ENCODE measurements at places on chromosomes 5 and 9. TPM values are rescaled to one million over a fixed set of nuclear protein-coding genes. Genes with fewer than 3 reads are reported as not detected.

DNA sequence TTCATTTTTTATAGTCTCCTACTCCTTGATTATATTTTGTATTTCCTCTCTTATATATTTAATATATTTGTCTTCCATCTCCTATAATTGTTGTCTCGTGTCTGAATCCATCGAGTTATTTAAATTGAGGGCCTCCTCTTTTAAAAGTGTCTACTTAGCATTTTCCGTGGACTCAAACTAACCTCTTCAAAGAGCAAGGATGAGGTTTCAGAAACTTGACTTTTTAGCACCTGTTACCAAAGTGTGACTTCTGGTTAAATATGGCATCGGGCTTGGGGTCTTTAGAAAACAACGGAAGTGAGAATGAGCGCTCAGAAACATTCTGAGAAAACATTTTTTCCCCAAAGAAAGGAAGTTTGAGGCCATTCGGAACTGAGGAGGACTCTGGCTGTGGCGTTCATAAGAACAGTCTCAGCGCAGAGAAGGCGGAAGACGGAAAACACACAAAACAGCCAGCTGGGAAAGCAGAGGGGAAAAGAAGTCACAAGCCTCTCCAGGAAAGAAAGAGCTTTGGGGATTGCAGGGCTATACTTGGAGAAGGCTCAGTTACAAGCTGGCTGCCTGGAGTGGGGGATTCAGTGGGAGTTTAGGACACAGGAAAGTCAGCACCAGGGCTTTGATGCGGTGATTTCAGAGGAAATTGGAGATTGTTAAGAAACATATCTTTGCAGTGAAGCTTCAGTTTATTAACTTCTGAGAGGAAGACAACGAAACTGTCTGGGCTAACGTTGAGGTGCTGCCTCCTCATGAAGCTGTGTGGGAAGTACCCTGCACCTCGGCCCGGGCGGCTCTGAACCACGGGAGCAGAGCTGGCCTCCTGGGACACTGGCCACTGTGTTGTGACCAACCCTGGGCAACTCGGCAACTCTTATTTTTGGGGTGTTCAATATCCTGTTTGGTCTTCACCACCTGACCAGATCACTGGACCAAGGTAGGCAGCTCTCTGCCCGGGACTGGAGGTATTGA is 25.1 kb upstream of the IRX2 start:
- no peak for DNase-seq

DNA sequence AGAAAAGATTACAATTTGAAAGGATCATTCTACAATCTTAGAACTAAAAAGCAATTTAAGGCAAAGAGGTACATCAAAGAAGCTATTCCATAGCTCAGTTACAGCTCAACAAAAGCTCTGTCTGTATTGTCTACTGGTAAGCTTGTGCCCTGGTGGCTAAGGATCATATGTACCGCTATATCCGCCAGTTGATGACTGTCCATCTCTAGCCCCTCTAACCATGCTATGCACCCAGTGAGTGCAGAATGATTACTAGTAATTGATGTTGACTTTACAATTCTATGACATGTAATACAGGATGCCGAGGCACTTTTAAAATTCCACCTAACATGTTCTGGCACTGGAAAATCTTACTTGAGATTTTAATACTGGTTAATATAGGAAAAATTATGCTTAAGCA is 13.1 kb downstream of the LOX start:
- no peak for DNase-seq

DNA sequence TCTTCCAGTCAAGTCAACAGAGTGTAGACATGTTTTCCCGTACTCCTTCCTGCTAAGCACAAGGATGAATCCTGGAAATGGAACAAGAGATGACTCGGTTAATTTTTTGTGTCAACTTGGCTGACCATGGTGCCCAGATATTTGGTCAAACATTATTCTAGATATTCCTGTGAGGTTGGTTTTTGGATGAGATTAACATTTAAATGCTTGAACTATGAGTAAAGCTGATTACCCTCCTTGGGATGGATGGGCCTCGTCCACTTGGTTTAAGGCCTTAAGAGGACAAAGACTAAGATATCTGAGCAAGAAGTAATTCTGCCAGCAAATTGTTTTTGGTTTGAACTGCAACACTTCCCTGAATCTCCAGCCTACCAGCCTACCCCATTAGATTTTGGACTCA is 338.1 kb upstream of the MSX2 start:
- DNase-seq = no peak

- no peak for DNase-seq
Observed at GRCh38 chr5:60332244-60333004, 367.5 kb downstream of the DEPDC1B start.

DNA sequence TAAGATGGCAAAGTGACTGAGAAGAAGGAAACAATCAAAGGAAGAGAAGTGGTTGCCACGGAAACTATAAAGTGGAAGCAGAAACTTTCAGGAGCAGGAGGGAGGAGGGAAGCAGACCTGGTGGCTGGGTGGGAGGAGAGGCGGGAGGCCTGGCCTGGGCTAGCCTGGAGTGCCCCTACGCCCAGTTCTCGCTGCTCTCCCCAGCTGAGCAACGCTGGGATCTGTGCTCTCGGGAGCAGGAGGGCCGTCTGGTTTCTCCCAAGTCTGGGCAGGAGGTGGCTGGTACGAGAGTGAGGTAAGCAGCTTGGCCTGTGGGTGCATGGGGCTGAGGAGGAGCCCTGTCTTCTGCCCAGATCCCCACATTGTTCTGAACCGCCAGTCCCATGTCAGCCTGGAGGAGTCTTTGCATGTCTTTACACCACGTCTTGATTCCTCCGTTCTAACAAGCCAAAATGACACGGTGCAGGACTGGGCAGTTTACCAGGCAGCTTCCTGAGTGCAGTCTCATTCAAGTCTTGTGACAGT is 15.0 kb upstream of the DAB2IP start:
- no peak for DNase-seq

- DNase-seq = no peak
Observed at GRCh38 chr5:122149321-122150090, 20.2 kb downstream of the ZNF474 start.

DNA sequence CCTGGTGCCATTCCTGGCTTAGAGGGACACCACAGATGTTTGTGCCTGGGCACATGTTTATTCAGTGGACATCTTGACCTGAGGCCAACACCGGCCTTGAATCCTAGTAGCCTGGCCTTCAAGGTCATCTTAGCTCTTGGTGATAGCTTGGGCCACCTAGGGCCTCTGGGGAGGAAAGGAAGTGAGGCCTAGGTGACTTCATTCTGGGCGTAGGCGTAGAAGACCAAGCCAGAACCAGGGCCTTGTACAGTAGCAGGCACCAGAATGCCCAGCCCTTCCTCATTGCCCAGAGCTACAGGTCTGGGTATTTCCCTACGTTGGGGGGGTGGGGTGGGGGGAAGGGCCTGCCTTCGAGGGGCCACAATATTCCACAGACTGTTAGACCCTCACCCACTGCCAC is 33.8 kb downstream of the WNK2 start:
- DNase-seq = no peak

GRCh38 chr9:2987679-2988078 is 143.8 kb upstream of the PUM3 start:
- DNase-seq = no peak

DNA sequence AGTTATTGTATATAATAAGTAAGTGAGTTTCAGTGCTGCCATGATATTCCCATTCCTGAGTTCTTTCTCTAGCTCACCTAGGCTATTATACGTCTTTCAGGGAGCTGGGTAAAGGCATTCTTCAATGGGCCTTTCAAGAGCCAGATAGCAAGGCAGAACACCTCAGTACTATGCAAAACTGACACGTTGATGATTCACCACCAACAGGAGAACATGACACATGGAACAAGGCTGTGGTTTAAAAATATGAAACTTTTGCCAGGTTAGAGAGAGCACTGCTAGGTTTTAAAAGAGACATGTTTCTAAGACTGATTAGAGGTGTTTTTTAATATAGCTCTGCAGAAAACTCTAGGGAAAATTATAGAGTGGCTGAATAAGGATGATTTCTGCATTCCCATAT is 95.9 kb downstream of the UGCG start:
- DNase-seq = no peak

DNA sequence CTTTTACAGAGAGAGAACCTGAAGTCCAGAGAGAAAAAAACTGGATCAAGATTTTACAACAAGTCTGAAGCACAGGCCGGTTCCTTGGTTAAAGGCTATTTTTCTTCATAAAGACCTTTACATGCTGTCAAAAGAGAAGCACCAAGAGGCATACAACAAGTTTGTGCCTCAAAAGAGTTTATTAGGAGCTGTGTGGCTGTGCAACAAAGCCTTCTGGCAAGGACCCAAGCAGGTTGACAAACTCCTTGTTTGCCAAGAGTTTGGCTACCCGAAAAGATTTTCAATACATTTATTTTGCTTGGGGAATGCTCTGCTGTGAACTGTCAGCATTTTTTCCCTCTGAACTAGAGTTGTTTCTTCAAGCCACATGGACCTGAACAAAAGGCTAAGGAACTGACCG is 202.9 kb upstream of the RAD23B start:
- DNase-seq = no peak

DNA sequence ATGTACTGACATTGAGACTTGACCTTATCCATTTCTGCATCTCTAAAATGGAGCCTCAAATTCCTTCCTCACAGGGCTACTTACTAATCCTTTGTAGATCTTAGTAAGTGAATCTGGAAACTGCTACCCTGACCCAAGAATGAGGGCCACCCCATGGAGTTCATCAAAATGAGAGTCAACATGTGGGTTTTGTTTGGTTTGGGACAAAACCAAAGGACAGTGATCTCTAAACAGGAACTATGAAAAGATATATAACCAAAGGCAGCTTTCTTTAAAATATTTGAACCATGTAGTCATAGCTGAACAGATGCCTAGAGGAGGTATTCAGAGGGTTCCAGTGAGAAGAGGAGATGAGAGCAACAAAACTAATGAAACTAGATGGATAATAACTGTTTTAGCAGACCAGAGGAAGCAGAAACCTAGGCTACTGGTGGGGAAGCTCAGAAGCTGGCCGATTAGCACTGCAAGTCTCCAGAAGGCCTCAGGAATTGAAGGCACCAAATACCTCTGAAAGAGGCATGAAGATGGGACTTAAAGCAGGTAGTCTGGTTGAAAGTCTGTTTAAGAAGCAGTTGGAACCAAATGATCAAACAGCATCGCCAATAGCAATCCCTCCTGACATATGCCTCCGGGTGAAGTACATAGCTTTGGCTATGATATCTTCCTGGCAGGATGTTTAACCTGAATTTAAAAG is 45.8 kb downstream of the THOC3 start:
- peak; percentile 64 for DNase-seq

DNA sequence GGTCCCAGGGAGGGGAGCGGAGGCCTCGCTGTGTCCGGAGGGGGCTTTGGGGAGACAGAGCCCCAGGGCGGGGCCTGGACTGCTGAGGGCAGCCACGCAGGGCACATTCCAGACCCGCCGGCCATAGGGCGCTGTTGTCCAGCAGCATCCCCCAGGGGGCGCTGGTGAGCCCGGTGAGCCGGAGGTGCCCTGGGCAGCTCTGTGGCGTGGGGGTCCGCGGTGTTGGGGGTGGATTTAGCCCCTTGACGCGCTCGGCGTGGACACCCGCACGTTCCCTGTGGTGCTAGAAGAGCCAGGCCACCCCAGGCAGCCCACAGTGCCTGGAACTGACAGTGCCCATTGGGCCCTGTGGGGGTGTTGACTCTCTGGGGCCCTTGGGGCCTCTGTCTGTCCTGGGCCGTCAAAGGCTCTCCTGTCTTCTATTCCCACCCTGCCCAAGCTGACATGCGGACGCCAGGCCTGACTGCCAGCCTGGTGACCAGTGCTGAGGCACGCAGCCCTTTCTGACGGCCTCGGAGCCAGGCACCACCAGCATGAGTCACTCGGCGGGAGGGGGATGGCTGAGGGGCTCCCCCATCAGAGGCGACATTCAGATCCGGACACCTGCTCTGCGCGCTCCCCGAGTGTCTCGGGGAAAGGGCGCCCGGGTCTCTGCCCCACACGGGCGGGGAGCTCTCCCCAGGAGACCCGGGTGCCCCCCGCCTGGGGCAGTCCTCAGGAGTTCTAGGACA is 23.9 kb downstream of the TPPP start:
- no peak for DNase-seq

GRCh38 chr5:170747357-170747756 is 36.2 kb upstream of the GABRP start:
- no peak for DNase-seq

GRCh38 chr5:125481506-125482465 is 735.3 kb upstream of the ZNF608 start:
- no peak for DNase-seq

DNA sequence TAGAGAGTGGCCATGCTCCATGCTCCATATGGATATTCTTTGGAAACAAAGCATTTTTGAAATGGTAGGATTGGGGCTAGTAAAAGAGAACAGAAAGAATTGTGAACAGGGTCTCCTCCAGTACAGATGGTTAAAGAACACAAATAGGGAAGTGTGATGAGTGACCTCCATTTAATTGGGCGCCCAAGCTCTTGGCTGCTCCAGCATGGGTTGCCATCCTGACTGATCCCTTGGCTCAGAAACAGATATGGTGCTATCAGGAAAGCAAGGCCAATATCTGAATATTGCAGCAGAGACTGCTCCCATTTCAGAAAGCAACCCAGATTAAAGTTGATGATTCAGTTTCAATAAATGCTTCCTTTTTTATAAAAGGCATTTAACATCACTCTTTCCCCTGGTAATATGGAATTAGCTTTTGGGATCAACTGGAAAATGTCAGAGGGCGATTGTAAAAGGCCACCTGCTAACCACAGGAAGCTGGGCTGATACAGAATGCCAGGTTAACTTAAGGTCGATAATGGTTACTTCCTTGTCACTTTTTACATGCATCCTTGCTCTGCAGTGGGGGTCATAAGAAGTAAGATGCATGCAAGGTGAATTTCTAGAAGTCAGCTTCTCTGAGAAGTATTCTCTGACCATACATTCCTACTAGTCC is 52.9 kb downstream of the TMC1 start:
- DNase-seq = no peak

TUSC1 gene
- total RNA-seq = 10.2 TPM

CNTNAP3 gene
- total RNA-seq = 12.8 TPM

GPR21 gene
- total RNA-seq = not detected

WWC1 gene
- 8.3 TPM for total RNA-seq

TMEM215 gene
- not detected for total RNA-seq

CARTPT gene
- not detected for total RNA-seq

ANKRD31 gene
- total RNA-seq = 0.33 TPM

OSTF1 gene
- 32.3 TPM for total RNA-seq

SETX gene
- 13.4 TPM for total RNA-seq
